Vagina (tissue), 2 donors: ENCODE measurements at places on chromosomes 1 and 21.

- DNase-seq = no peak
These were observed 42.1 kb upstream of the ZP4 start for GRCh38 chr1:237932816-237933215.

- no peak for DNase-seq
These were observed 790 bp downstream of the DNAJC6 start for GRCh38 chr1:65310078-65310587.

GRCh38 chr1:225228871-225229303 lies 199.0 kb downstream of the LBR start:
- no peak for DNase-seq

DNA sequence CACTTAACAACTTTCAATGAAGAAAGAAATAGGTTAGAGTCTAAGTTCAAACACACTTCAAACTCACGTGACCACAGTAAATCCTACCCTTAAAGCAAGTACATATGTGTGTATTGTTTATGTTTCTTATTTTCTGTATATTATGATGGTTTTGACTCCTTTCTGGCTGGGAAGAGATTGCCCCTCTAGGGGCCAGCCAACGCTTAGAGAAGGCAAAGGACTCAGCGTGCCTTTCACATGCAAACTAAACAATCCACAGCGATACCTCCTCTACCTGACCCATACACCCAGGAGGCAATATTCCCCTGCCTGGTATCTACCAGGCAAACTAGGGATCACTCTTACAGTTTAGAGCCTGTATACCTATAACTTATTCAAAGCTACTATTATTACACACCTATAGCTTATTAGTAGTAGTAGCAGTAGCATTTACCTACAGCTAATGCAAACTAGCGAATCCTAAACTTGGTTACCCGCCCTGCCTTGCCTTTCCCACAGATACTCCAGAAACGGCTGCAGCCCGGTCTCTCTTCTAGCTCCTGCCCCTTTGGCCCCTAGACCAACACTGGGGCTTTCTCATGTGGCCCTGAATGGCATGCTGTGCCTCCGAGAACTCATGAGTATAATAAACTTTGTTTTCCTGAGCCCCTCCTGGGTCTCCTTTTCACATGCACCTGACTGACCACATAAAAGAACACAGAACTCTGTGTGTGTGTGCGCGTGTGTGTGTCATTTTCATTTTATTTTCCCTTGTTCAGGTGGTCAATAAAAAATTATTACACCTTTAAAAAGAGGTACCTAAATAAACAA lies 14.0 kb downstream of the NRIP1 start:
- DNase-seq = no peak

GRCh38 chr1:45968941-45969666 lies 163.3 kb downstream of the PIK3R3 start:
- no peak for DNase-seq

- DNase-seq = no peak
These were observed 9.4 kb downstream of the TPM3 start for GRCh38 chr1:154182344-154183045.

- DNase-seq = no peak
These were observed 382.0 kb downstream of the NUF2 start for GRCh38 chr1:163703794-163704193.

DNA sequence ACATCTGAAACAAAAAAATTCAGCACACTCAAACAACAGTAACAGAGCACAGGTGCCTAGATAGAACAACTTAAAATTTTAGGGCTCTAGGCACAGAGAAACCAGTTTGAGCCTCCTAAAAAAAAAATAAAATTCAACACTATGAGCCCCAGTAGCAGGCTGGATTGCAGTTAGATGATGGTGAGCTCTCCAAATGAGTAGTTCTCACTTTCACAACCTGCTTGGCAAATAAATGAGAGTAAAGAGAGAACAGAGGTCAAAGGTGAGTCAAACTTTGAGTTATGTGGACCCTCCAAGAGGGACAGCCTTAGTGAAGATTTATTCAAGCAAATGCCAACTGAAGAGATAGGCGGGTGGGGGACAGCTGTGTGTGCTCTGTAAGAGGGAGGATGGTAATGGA lies 3.6 kb downstream of the BEND5 start:
- DNase-seq = no peak

- no peak for DNase-seq
These were observed 90.8 kb upstream of the CCDC190 start for GRCh38 chr1:162951553-162952315.

GRCh38 chr21:39373634-39374033 lies 24.7 kb upstream of the HMGN1 start:
- DNase-seq = no peak

DNA sequence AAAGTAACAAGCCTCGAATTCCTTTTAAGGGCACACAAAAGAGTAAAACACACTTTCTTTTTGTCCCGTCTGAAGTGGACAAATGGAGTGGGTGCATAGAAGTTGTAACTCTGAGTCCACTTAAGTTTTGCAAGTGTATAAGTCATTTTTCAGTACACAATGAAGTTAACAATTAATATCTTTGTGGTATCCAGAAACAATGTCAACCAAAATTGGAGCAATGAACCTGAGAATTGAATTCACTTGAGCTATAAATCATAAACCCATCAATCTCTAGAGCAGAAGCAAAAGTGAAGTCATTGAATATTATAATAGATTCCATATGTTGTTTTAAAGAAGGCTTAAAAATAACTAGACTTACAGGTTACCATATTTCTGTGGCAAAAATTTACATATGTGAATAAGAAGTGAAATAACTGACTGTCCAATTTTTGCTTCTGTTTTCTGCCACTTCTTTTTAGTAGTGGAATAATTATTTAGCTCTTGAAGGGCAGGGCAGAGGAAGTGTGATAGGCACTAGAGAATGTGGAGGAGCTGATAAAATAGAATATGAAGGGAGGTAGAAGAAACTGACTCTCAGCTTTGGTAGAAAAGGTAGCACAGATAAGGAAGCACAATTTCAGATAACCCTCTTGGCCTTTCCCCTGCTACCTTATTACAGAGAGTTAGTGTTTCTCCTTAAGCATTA lies 73.9 kb upstream of the RGL1 start:
- no peak for DNase-seq

DNA sequence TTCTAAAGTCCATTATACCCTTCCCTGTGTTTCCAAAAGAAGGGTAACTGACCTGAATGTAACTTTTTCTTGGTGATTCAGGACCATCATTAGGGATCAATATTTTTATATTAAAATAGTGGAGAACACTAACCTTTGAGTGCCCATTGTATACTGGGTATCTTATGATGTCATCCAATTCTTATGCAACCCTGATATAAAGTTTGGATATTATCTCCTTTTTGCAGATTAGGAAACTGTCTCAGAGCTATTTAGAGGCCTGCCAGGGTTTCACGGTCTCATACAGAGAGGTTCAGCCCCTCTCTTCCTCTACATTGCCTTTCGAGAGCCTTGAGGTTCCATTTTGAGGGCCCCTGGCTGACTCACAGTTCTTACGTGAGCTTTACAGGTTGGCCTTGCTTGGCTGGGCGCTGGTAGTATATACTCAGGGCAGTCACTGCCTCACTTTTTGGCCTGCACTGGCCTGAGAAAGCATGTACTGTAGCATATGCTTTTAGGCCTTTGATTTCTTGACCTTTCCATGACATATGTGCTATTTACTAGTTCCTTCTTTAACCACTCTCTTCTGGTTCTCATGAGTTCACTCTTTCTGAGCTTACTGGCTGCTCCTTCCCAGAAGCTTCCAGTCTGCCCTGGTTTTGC lies 15.7 kb upstream of the FOXO6 start:
- peak; percentile 54 for DNase-seq

DNA sequence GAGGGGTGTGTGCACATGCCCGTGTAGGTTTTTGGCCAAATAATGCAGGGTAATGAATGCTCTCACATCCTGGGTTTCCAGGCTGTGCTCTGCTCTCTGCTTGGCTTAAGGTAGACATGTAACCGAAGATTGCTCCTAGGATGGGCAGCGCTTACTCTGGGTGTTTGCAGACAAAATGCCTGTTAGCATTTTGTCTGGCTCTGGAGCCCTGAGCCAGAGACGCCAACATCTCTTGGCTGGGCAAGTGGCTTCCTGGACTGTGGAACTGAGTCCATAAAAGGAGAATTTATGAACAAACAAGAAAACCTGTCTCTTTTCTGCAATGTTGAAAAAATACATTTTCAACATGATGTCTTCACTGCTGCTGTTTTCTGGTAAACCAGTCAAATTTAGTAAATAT lies 96.0 kb upstream of the TSPAN2 start:
- no peak for DNase-seq

GRCh38 chr21:43740497-43741156 lies 21.7 kb downstream of the PDXK start:
- no peak for DNase-seq

GRCh38 chr1:154957091-154957657 lies 1.3 kb upstream of the PBXIP1 start:
- DNase-seq = no peak

DNA sequence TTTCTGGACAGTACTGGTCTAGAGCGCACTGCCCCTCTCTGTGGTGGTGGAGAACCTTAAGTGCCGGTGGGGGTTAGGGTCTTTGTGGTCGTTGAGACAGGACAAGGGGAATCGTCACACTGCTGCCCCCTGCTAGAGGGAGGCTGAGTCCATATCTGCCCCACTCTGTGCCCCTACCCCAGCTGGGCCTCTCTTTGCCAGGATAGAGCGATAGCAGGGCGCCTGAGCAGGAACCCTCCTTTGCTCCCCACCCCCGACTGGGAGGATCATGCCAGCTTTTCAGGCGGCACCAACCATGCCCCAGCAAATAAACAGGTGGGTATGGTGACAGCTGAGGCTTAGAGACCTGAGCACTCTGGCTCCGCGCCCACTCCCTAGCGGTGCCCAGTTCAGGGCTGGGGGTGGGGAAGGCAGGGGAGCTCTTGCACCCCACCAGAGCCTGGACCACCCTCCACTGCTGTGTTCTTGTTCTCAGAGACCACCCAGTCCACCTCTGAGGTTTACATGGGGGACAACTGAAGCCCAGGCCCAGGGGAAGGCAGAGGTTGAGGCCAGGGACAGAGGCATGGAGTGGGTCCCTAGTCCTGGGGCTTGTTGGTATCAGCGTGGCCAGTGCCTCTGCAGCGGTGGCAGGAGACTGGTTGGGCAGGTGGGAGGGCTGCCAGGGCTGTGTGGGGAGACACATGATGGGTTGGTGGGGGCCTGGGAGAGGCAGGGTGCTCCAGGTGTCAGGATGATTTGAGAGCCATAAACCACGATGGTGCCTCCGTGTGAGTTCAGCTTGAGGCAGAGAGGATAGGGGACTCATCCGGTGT lies 1.6 kb downstream of the PADI2 start:
- DNase-seq = no peak

DNA sequence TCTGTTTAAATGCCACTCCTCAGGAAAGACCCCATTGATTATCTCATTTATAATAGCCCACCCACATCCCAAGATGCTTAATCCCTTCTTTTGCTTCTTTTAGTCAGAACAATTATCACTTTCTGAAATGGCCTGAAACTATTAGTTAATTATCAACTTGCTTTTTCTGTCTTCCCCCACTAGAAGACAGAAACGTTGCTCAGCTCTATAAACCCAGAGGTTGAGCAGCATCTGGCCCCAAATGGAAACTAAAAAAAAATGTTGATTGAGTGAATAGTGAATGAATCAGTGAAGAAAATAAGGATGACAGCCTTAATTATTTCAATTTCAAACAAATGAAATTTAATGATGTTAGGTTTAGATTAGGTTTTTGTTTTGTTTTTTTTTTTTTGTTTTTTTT lies 38.2 kb upstream of the PIGC start:
- no peak for DNase-seq

GRCh38 chr1:156560585-156561163 lies 11.7 kb downstream of the IQGAP3 start:
- no peak for DNase-seq

- no peak for DNase-seq
These were observed 87.5 kb upstream of the PLPPR4 start for GRCh38 chr1:99176753-99177152.

- no peak for DNase-seq
These were observed 12.4 kb upstream of the ZNF691 start for GRCh38 chr1:42833981-42834380.

GRCh38 chr1:62781841-62782543 lies 1.9 kb upstream of the ATG4C start:
- DNase-seq = no peak

GRCh38 chr1:77407738-77408375 lies 126.0 kb downstream of the AK5 start:
- DNase-seq = no peak

DNA sequence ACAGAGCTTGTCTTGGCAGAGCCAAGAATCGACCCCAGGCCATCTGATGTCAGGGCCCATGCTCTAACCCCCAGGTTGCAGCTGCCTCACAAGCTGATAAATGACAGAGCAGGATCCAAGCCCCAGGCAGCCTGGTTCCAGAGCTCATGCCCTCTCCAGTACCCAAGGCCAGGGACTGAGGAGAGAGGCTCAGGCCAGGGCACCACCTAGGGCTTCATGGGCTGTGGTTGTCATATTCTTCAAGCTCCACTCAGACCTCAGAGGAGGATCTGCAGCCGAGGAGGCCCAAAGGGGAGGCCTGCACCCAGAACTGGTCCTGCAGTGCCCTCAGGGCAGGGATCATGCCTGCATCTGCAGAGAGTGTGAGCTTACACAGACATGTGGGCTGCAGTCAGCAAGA lies 301.1 kb downstream of the MATN1 start:
- DNase-seq = peak; percentile 27

- no peak for DNase-seq
These were observed 65.4 kb upstream of the LMO4 start for GRCh38 chr1:87263281-87263680.

- no peak for DNase-seq
These were observed 277.0 kb upstream of the C1orf105 start for GRCh38 chr1:172143384-172144055.

GRCh38 chr1:6028042-6028850 lies 17.4 kb upstream of the KCNAB2 start:
- DNase-seq = no peak

DNA sequence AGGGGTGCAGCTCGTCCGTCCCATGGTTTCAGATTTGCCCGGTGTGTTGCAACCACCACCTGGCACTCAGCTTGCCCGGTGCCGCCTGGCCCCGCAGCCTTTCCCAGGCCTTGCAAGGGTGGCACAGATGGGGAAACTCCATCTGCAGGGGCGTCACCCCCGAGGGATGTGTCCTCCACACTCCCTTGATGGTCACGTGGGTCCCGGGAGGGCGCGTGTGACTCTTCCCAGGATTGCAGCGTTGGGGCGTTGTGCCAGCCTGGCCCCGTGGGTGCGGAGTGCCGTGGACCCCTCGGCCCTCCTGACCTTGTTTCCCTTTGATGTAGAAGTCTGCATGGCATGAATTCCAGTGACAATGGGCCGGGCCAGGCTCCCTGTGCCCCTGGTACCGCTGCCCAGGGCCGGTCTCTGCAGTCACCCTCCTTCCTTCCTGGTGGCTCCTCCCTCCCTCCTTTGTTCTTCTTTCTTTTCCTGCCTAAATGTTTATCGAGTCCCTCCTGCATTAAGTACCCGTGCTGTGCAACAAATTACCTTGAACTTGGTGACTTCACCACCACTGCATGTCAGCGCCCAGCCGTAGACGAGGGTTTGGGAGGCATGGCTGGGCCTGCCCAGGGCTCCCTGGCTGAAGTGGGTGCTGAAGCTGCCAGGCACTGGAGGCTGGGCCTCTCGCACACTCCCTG lies 22.9 kb downstream of the RRP1 start:
- no peak for DNase-seq

GRCh38 chr1:155206891-155207805 lies 549 bp downstream of the THBS3 start:
- DNase-seq = no peak

- DNase-seq = no peak
These were observed 20.5 kb downstream of the SZRD1 start for GRCh38 chr1:16387201-16388188.

- no peak for DNase-seq
These were observed 173.7 kb downstream of the ZBTB18 start for GRCh38 chr1:244224487-244225430.

- DNase-seq = no peak
These were observed 50.3 kb downstream of the GIPC2 start for GRCh38 chr1:78096017-78096416.

GRCh38 chr1:214120191-214120590 lies 132.4 kb downstream of the PROX1 start:
- no peak for DNase-seq
